Urinary bladder (tissue), 4 donors: ENCODE measurements at places on chromosomes 12 and 14.

GRCh38 chr14:93972618-93973205 is 3.7 kb downstream of the ASB2 start:
- no peak for DNase-seq

GRCh38 chr12:11136075-11136474 is 1.6 kb upstream of the TAS2R30 start:
- no peak for DNase-seq

- no peak for DNase-seq
Measured at GRCh38 chr14:36869125-36869524, 207.5 kb downstream of the PAX9 start.

DNA sequence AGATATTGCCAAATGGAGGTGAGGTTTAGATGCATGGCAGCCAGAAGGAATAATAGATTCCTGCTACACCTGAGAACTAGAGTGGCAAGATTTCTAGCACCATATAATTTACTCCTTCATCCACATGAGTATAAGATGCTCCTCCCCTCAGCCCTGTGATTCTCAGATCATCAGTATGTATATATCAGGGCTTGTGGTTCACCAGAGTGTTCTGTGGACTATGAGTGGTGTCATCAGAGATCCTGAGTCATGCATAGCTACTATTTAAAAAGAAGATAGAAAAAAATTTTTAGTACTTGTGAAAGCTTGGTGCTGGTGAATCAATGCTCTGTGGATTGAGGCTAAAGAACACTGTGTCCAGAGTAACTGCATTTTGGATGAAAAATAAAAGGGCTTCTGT is 285.9 kb downstream of the BMP4 start:
- DNase-seq: no peak

GRCh38 chr12:6684609-6685008 is 4.6 kb downstream of the ZNF384 start:
- no peak for DNase-seq

DNA sequence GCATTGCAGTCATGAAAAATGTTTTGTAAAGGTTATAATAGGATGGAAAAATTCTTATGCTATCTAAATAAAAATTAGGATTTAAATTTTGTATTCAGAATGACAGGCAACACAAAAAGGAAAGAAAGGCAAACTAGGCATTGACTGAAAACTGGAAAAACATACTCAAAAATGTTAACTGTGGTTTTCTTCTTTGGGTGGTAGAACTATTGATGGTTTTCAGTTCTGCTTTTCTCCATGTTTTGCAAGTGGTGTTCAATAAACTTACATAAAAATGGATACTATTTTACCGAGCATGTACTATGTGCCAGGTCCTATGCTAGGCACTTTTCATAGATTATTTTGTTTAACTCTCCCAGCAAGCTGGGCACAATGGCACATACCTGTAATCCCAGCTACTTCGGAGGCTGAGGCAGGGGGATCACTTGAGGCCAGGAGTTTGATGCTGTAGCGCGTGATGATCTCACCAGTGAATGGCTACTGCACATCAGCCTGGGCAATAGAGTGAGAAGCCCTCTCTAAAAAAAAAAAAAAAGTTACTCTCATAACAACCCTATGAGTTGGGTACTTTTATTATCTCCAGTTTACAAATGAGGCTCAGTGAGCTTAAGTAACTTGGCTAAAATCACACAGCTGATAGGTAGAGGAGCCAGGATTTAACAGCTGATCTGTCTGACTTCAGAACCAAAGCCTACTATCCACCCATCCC is 26.3 kb upstream of the TCP11L2 start:
- DNase-seq: no peak
